Left colon (tissue), 2 donors: ENCODE measurements at places on chromosomes 2 and 18. TPM values are rescaled to one million over a fixed set of nuclear protein-coding genes. Genes with fewer than 3 reads are reported as not detected.

The SULT1C2 gene
- total RNA-seq = 3.7 TPM

DNA sequence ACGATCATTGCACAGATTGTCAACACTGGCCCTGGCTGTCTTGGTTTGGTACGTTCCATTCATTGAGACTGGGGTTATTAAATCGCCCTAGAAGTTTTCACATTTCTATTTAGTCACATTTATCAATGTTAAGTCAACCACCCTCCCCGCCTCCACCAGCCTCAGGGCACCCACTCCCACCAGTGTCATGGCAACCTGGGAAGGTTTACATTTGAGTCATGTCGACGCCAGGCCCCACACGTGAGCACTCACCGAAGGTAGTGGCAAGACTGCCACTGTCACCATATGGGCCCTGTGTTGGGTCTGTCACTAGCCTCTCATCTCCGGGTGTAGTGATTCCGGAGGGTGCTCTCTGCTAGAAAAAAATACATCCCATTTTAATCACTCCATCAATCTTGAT, 194.2 kb downstream of the TWIST2 start:
- no peak for DNase-seq

DNA sequence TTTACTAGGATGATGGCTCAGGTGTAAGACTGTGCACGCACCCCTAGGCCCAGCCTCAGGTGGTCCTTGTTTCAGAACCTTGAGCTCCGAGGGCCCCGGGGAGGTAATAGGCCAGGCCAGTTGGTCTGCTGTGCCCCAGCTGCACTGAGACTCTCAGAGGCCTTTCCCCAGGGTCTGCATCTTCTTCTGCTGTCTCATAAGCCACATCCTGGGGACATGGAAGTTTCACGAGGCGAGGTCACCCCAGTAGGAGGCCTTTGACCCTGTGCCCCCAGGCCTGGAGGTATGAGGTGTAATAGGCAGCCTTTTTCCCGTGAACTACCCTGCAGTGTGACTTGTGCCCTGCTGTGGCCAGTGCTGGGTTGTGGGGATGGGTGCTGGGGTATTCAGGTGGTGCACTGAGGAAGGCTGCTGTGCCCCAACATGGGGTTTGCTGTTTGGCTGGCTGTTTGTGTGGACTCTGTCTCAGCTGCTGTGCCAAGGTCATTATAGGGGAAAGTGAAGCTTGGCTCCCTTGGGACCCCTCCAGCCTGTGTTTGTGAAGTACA, 6.9 kb downstream of the OXER1 start:
- DNase-seq = no peak

GRCh38 chr2:145067549-145068030, 547.7 kb upstream of the ZEB2 start:
- no peak for DNase-seq

- no peak for DNase-seq
Measured at GRCh38 chr2:112710956-112711750, 9.7 kb upstream of the NT5DC4 start.
